CD4-positive, alpha-beta T cell treated with Interleukin-2 at 100 ng/mL for 4 hours (primary cell): ENCODE measurements at places on chromosomes 6 and 20.

DNA sequence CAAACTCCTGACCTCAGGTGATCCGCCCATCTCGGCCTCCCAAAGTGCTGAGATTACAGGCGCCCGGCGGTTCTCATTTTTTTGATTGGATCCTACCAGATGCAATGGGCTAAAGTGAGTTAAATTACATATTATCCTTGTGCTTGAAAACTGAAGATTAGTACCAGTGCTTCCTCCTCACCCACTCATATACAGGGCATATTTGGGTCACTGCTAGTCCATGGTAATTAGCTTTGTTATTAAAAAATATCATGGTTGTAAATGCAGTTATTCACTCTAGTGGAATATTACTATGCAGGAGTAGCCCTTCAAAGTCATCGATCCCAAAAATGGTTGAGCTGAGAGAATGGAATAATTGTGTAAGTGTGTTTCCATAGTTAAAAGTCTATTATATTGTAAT lies 26.5 kb downstream of the ZNF292 start:
- no peak for DNase-seq

- DNase-seq: peak; percentile 70
Observed at GRCh38 chr20:13261460-13262301, 40.6 kb downstream of the ISM1 start.

GRCh38 chr6:3603340-3604130 lies 146.7 kb upstream of the SLC22A23 start:
- DNase-seq: no peak

GRCh38 chr20:40427026-40427425 lies 262.0 kb downstream of the MAFB start:
- no peak for DNase-seq

- DNase-seq: no peak
Observed at GRCh38 chr6:71181565-71181964, 107.0 kb upstream of the OGFRL1 start.

DNA sequence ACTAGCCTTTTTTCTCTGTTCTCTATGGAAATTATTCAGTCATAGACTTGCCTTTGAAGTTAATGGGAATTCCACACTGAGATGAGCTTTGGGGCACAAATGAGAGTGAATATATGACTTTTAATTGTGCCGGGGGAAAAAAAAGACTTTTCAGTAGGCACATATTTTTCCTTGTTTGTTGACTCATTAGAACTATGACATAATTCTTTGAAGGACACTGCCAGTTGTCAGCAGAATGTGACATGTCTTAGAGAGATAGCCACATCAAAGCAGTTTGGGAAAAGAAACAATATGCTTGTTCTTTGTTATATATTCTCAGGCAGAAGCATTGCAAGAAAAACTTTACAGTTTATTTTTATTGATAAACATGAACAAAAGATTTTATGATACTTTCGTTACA lies 138.3 kb downstream of the COL9A1 start:
- DNase-seq: no peak

DNA sequence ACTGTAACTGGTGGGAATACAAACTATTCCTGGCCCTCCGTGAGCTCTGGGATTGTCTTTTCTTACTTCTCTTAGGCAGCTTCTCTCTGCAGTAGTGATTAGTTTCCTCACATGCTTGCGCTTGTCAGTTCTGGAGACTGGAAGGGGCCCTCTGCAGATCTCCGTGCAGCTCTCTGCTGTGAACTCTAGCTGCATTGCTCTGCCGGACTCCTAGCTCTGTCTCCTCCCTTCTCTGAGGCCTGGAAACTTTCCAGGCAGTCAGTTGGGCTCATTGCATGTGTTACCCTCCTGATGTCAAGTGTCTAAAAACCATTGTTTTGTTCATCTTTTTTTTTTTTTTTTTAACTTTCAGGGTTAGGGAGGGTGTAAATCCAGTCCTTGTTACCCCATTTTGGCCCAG lies 102.3 kb downstream of the CTNNBL1 start:
- DNase-seq: no peak

DNA sequence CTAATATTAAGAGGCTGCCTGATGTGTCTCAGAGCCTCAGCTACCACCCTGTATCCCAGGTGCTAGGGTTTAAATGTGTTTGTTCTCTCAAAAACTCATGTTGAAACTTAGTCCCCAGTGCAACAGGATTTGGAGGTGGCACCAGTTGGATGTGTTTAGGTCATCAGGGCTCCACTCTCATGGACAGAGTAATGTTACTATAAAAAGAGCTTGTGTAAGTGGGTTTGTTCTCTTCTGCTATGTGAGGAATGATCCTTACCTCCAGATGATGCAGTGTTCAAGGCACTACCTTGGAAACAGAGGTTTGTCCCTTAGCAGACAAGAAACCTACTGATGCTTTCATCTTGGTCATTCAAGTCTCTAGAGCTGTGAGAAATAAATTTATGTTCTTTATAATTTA lies 164.9 kb upstream of the EPHA7 start:
- DNase-seq: no peak

- DNase-seq: no peak
Observed at GRCh38 chr6:39800034-39801032, 8.2 kb downstream of the DAAM2 start.

DNA sequence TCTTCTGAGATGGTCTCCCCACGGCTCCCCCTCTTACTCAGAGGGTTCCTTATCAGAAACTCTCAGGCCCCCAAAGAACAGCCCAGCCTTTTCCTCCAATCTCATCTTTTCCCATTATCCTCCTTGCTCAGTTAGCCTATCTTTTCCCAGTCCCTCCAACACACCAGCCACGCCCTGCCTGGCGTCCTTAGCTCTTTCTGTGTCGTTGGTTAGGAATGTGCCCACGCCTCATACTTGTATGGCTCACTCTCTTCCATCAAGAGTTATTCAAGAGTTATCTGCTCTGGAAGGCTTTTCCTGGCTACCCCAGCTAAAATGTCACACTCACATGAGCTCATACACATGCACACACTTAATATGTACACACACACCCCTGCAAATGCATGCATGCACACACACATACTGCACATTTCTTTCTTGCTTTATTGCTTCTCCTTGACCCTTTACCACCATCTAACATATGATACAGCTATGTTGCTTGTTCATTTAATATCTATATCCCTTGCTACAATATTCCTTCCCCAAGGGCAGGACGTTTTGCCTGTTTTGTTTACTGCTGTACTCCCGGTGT lies 37.6 kb downstream of the SLC2A10 start:
- DNase-seq: no peak

DNA sequence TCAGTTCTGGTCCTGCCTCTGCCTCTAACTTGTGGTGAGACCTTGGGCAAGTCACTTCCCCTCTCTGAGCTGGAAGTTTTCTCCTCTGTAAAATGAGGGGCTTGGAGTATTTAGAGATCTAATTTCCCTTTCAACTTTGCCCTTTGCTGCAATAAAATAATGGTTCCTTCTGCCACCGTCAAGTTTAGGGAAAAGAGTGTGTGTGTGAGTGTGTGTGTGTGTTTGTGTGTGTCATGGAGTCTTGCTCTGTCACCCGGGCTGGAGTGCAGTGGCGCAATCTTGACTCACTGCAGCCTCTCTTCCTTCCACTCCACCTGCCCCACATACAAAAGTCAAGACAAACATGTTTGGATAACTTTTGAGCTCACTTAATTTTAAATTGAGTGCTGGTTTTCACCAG lies 39.2 kb upstream of the PIM1 start:
- DNase-seq: peak; percentile 19

- no peak for DNase-seq
Observed at GRCh38 chr6:67886036-67886707, 748.9 kb upstream of the ADGRB3 start.
